ENCODE measurements at places on chromosomes 7 and 10.

GRCh38 chr7:108196004-108196403 lies 65.8 kb upstream of the LAMB4 start:
- no peak for DNase-seq

DNA sequence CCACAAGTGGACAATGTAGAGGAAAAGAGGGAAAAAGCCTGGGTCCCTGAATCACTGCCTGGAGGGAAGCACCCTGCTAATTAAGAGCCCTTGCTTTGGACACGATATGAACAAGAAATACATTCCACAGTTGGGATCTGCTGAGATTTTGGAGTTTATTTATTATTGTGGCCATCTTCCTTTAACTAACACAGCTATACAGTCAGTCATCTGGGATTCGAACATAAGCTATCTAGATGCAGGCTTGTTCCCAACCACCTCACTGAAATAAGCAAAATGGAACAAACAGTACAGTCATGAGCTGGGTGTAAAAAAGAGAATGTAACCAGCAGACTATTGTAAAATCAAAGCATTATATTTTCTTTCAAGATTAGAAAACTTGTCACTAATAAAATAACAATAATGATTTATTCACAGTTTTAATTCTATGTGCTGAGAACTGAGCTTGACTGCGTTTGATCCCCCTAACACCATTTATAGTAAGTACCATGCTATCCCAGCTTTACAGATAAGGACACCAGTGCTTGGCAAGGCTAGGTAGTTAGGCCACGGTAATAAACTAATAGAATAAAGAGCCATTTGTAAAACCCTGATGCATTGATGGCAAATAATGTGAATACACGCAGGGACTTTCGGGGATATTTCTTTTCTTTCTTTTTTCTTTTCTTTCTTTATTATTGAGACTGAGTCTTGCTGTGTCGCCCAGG lies 223.8 kb upstream of the KLF6 start:
- no peak for DNase-seq

- no peak for DNase-seq
These were observed 25.3 kb upstream of the SMARCD3 start for GRCh38 chr7:151273651-151274390.

DNA sequence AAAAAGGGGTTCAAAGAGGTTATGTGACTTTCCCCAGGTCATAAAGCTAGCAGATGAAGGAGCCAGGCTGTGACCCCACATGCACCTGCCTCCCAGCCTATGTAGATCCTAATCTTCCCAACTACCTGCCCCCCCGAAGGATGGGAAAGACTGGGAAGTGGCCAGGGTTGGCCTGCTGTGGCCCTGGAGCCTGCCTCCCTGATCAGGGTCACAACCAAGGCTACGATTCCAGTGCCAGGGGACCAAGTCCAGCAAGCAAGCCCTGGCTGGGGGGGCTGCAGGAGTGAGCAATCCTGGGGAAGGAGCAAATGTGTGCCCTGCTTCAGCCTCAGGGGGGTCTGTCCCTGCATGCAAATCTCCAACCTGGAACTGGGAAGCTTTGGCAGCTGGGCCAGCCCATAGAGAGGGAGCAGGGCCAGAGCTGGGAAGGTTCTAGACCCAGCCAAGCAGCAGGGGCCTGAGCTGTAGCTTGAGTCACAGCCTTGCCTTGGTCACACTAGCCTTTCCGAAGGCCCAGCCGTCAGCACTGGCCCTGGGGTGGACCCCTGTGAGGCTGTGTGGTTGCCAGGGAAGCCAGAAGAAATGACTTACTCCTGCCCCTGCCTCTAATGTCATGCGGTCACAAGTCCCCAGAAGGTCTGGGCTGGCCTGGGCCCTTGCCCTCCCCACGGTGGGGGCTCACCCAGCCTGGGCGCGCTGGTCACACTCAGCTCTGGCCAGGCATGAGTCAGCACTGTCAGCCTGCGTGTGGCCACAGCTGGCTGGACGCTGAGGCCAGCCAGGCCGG lies 96.4 kb upstream of the ZMIZ1 start:
- peak; percentile 68 for DNase-seq

DNA sequence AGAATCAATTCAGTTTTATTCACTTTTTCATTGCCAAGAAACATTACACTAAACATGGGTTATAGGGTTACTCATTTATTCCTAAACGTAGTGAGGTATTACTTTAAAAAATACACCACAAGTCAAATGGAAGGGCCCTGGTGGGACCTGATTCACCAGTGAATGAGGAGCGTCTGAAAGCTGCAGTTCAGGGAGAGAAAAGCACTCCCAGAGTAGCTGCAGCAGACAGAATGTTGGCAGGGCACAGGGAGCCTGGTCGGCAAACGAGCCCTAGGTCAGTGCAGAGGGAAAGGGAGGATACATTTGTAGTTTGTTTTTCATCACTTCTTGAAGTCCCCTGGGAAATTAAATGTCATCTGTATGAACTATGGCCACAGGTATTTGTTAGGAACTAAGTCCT lies 361.7 kb upstream of the ETV1 start:
- DNase-seq, result no peak

GRCh38 chr7:52486267-52486666 lies 549.2 kb upstream of the POM121L12 start:
- DNase-seq, result no peak

- DNase-seq, result peak; percentile 13
These were observed 694 bp downstream of the COL1A2 start for GRCh38 chr7:94395141-94396036.

GRCh38 chr10:76287856-76288255 lies 856.4 kb downstream of the LRMDA start:
- DNase-seq, result no peak

- no peak for DNase-seq
These were observed 152.4 kb downstream of the DKK1 start for GRCh38 chr10:52466464-52466863.

GRCh38 chr7:157475095-157475494 lies 138.3 kb downstream of the DNAJB6 start:
- no peak for DNase-seq

DNA sequence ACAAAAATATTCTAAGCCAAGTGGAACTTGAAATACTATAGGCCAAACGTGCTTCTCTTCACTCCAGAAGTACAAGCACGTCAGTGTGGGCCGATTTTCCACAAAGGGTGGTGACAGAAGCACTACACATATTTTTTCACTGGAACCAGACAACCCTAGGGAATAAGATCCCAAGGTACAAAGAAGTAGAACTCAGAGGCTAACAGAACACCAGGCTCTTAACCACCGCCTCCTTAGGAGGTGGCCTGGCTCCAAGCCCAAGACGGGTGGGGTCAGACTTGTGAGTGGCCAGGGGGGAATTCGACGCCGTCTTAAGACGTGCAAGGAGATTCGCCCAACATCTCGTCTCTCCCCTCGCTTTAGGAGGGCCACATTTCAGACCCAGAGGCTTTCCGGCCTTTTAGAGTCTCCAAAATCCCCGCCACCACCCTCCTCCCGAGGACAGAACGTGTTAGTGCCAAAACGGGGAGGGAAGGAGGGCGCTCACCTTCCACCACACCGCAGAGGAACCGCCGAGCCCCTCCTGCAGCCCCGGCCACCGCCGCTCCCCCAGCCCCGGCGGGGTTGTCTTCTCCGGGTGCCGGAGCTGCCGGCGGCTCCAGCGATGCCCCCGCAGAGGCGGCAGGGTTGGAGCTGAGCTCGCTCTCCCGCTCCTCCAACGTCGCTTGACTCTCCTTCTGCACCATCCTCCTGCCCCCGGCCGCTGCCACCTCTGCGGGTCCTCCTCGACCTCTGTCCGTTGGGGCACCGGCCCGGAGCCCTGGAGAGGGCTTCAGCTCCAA lies 716 bp downstream of the OGA start:
- peak; percentile 23 for DNase-seq

GRCh38 chr10:44245601-44245938 lies 139.3 kb downstream of the CXCL12 start:
- DNase-seq, result no peak

GRCh38 chr10:80484243-80484642 lies 30.1 kb downstream of the TSPAN14 start:
- no peak for DNase-seq

DNA sequence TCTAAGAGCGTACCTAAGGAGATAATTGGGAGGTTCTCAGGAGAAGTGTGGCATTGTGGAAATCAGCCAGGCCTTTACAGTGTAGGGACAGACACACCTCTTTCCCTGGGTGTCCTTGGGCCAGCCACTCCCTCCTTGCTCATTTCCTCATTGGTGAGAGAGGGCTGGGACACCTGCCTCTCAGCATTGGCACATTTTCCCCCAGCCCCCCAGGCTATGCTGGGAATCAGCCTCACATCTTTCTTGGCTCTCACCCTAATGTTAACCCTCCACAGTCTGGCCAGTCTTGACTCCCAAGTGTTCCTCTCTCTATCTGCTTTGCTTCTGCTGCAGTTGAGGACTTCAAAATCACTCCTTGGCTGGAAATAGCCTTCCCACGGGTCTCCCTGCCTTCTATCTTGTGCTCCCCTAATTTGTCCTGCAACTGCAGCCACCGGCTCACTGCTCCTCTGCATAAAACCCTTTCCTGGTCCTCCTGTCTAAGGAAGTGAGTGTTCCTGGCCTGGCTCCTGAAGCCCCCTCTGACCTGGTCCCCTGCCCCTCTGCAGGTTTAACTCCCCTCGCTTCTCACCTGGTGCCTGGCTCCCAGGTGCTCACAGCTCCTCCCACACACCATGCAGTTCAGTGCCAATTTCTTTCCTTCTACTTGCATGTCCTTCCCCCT lies 15.8 kb downstream of the TBXAS1 start:
- DNase-seq, result no peak

GRCh38 chr7:38070718-38071117 lies 107.3 kb upstream of the STARD3NL start:
- DNase-seq, result no peak

- DNase-seq, result no peak
These were observed 1.7 kb upstream of the C7orf25 start for GRCh38 chr7:42913591-42913990.

GRCh38 chr7:51476026-51476425 lies 159.4 kb upstream of the COBL start:
- no peak for DNase-seq

GRCh38 chr10:84159076-84159685 lies 14.4 kb upstream of the GPR15LG start:
- DNase-seq, result no peak

- no peak for DNase-seq
These were observed 192.9 kb upstream of the MBL2 start for GRCh38 chr10:52965509-52965908.

DNA sequence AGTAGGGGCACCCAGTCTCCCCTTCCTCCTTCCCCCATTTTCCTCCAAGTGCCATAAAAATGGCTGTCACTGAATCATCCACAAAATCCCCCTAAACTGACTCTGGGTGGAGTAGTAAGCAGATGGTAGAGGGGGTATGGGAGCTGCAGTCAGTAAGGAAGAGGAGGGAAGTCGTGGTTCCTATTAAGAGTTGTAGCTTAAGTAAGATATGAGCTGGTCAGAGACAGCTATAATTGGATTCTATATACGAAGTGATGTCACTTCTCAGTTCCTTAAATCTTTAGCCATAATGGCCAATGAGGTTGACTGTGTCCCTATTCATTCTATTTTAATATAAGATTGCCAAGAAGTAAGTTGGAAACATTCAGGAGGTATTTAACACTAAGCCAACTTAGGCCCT lies 131.7 kb downstream of the SLC16A9 start:
- no peak for DNase-seq

DNA sequence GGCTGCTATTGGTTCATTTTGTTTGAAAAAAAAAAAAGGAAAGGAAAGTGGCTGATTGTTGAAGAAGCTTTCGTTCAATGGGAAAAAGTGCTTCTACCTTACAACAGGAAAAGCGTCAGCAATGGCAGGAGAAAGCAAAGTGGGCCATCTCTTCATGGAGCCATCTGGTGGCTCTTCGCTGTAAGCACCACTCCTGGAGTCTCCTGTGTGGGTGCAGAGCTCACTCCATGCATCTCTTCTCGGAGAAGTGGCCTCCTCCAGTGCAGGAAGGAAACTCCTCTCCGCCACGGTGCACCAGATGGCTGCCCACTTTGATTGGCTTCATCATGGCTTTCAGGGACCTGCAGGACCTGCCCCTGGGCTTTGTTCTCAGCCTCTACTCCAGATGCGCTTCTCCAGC lies 250.9 kb downstream of the PTEN start:
- no peak for DNase-seq

- no peak for DNase-seq
These were observed 189.3 kb downstream of the ELMO1 start for GRCh38 chr7:37259319-37259821.

DNA sequence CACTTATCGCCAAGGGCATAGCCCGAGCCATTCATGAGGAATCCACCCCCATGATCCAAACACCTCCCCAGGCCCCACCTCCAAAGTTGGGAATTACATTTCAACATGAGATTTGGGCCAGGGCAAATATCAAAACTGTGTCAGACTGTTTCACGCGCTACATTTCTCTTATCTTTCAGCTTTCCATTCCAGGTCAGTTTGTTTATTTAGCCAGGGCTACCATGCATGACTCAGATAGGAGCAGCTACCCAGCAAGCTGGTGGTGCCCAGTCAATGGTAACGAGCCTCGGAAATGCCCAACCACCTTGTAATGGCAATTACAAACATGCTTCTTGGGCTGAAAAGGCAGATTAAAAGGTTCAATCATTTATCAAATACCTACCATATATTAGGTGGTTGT lies 43.6 kb upstream of the BAMBI start:
- no peak for DNase-seq

DNA sequence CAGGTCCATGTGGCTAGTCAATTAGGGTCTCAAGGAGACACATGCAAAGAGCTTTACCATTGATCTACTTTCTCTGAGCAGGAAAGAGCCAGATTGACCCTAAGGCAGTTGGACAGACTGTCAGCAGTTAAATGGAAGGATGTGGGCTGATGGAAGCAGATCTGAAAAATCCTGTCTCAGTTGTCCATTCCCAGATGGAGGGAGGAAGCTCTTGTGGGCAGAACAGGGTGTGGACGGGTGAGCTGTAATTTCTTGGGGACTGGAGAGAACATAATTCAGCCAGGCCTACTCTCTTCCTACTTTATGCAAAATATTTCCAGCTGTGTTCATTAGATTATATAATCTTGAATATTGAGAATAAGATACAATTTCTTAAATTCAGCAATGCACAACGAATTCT lies 163.6 kb downstream of the GNAT3 start:
- DNase-seq, result no peak

- no peak for DNase-seq
These were observed 19.0 kb downstream of the HKDC1 start for GRCh38 chr10:69239136-69239535.

DNA sequence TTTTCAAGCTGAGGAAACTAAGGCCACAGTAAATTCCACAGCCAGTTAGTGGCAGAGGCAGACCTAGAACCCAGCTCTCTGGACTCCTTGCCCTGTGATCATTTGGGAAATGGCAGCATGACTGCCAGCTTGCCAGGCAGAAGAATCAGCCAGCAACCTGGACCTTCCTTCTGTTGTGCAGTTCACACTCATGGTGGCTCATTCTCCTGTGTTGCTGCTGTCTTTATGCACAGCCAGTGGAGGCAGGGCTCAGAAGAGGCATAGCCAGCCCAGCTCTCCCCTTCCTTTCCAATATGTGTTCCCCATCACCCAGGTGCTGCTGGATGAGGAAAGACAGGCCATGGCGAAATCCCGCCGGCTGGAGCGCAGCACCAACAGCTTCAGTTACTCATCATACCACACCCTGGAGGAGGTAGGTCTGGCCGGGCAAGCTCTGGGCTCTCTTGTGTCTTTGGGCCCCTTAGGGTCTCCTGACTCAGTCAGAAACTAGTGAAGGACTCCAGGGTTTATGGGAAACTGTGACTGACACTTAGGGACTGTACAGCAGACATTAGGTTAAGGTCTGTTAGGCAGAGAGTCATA lies 14.8 kb downstream of the CPA5 start:
- no peak for DNase-seq

Data from T1000 (cell line).